ENCODE measurements at places on chromosomes 12 and 14.
A peak's percentile ranks its signal among the peaks of the same experiment; 100 is the strongest.

GRCh38 chr14:61476105-61476753 is 154.8 kb downstream of the PRKCH start:
- no peak for DNase-seq

GRCh38 chr14:26687301-26687837 is 89.5 kb upstream of the NOVA1 start:
- DNase-seq: no peak

DNA sequence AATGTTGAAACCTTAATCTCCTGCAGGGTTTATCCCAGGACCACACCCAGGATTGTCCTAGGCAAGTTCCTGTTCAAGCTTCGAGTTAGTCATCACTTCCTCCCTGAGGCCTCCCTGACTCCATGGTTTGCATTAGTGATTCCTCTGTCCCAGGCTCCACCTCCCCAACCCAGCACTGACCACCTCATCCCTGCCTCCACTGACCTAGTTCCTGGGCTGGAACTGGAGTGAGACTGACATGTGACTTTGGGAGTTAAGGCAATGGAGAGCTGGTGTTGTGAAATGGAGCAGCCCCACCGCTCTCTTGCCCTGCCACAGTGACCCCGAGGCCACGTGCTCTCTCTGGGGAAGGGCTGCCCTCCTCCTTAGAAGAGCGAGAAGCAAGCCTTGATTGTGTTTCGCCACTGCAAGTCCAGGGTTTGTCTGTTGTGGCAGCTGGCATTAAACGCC is 15.8 kb upstream of the DTX1 start:
- no peak for DNase-seq

DNA sequence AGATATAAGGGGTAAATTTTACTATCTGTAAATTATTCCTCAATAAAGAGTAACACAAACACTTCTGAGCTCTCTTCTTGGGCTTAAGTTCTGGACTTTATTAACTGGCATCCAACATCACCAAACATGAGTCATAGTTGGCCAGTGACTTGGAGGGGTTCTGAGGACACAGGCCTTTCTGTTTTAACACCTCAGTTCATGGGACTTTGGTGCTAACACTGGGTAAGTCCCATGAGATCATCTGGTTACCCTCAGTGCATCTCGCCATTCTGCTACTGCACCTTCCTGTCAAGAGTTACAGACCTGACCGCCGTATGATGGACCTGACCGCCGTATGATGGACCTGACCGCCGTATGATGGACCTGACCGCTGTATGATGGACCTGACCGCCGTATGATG is 9.9 kb downstream of the SLC15A4 start:
- no peak for DNase-seq

DNA sequence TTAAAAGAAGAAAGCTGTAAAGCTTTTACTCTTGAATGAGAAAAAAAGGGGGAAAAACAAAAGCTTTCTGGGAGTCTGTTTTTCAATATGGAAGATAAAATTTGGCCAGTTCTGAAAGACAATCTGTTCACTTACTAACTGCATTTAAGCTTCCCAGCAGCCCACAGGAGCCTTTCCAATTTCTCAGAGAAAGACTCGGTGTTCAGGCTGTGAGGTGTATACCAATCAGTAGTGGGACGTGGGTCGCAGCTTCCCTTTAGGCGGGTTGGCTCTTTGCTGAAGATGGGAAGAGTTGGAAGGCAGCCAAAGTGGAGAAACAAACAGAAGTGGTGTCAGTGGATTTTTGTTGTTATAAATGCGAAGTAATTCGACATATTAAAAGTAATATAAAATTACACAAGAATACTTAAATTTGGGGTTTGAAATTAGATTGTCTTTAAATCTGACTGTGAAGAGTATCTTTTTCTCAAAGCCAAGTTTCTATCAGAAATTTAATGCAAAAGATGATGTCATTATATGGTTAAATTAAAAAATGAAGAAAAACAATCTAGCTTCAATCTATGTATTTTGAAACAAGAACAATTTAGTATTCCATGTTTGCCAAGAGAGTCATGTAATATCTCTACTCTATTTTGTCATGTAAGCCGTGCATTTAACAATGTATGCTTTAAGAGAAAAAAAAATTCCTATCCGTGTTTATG is 590.2 kb upstream of the ATXN7L3B start:
- DNase-seq: no peak

- no peak for DNase-seq
Measured at GRCh38 chr12:3045989-3046388, 31.2 kb upstream of the TSPAN9 start.

DNA sequence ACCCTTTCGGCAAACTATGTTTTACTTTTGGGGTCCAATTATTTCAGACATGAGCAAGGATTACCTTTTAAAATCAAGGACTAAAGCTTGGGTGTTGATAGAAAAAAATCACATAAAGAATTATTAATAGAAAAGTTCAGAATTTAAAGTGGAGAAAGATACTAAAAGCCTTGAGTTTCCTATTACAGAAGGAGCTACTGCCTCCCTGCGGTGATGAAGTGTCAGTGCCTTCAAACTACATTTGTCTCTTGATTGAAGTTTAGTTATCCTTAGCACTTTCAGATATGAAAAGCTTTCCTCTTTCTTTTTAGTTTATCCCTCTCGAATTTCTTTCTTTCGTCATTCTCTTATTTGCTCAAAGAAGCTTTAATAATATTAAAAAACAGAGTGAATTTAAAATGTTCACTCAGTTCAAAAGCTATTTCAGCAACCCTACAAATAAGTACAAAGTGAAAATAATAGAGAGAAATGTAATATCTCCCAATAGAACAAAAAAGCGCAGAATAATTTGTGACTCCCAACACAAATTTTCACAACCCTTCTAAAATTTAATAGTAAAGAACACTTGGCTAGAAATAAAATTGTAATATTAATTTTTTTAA is 87.6 kb downstream of the SEC23A start:
- peak; percentile 11 for DNase-seq

DNA sequence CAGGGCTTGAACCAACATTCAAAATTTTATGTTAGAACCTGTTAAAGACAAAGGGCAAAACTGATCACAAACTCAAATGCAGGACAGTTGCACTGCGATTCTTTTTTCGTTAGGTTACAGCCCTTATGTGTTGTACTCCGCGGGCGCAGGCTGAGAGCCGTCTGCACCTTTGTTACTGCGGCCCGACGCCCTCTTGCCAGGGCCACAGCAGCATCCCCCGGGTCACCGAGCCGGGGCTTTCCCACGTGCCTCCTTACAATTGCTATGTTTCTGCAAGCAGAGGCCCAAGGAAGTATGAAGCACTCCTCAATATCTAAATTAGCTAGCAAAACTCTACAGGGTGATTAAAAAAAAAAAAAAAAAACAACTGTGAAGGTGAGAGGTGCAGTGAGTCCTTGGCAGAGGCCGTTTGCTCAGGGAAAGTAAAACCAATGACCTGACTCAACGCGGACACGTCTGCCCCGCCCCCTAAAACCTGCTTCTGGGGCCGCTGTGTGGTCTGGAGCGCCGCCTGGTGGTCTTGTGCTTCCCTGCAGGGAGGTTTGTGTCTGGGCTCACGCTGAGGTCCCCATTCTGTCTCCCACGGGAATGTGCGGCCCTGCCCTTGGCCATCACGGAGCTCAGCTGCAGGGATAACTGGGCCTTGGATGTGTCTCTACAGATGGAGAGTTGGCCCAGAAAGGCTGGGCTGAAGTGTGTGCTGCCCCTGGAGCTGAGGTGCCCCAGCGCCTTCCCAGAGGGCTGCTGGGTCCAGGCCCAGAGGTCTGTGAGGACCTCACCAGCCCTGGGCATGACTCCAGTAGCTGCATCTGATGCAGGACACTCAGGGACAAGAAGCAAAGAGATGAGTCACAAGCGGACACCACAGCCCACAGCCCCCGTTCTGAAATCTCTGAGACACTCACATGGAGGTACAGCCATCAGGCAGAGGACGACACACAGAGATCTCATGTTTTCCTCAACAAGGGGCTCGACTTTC is 418.5 kb downstream of the TMEM121 start:
- DNase-seq: peak; percentile 81

DNA sequence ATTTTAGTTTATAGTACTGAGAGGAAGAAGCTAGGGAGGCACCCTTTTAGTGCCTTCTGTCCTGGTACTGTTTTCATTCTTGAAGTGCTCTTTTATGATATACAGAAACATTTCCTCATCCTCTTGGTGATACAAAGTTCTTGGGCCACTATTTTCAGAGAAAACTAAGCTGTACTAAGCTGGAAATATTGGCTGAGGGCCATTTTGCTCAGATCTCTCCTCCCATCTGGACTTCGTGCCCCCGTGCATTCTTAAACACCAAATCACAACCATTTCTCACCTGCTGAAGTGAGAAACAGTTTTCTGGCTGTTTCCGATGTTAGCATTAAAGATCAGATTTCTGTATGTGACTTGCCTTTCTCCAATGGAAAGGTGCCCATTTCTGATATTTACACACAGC is 158.9 kb downstream of the FBXL14 start:
- DNase-seq: no peak

DNA sequence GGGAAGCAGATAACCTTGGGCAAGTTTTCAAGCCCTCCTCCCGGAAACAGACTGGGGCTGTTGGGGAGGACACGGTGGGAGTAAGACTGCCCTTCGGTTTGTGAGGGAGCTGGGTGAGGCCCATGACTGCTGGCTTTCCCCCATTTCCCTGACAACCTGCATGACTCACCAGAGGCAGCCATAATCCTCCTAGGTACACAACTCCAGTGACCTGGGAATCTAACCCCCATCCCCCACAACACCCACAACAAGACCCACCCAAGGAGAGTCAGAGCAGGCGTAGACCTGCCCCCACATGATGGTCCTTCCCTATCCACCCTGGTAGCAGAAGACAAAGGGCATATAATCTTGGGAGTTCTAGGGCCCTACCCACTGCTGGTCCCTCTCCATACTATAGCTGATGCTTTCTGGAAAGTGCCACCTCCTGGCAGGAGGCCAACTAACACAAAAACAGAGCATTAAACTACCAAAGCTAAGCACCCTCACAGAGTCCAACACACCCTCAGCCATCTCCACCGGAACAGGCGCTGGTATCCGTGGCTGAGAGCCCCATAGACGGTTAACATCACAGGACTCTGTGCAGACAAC is 14.8 kb downstream of the DDX24 start:
- DNase-seq: no peak

DNA sequence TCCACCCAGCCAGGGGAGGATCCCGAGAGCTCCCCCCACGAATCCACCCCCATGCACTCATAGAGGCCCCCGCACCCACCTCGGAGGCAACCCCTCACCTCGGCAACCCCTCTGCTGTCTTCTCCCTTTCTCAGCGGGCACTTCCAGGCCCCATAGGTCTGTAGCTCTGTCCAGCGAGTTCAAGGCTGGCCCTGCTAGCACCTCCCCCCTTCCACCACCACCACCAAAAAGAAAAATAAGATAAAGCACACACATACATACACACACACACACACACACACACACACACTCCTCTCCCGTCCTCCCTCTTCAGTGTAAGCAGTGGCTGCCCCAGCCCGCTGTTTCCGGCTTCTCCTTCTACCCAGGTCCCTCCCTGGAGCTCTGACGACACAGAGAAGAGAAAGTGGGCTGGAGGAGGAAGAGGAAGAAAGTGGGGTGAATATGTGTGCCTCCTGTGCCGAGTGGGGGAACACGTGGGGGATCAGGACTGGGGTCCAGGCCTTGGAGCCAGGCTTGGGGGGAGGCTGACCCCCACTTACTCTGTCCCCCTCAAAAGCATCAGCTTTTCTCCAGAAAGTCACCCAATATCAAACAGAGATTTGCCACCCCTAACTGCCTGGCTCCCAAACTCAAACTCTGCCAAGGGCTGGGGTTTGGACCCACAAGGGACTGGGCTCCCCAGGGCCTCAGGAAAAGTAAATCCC is at the start of gene STAT6:
STAT6 (minus strand) TSS at position 332 of the 704 bp plus-strand sequence. CDS start 3,084 bp downstream, outside the sequence.
- DNase-seq: peak; percentile 63

- no peak for DNase-seq
Measured at GRCh38 chr14:68295316-68295816, 475.8 kb downstream of the RAD51B start.

All from stimulated activated CD4-positive, alpha-beta T cell treated with anti-CD3 and anti-CD28 coated beads, Interleukin-2, amount 100 ng/mL, for 48 hours (primary cell).